Cardiac muscle cell (in vitro differentiated cells and primary cell): ENCODE measurements at places on chromosomes 2 and 18. TPM values are rescaled to one million over a fixed set of nuclear protein-coding genes. Genes with fewer than 3 reads are reported as not detected.

The UGT1A7 gene
- total RNA-seq: not detected in 2 replicates

The MRPL33 gene
- 46.6 and 78.6 TPM in 2 replicates for total RNA-seq

The AFF3 gene
- 12.8 and 16.2 TPM in 2 replicates for total RNA-seq

The SLC8A1 gene
- total RNA-seq: 492 and 682 TPM in 2 replicates

The SP5 gene
- 0.69 and 2.0 TPM in 2 replicates for total RNA-seq

The RAX gene
- 0.06 TPM in 1 of 2 replicates, not detected in the other for total RNA-seq

The CABLES1 gene
- total RNA-seq: 3.8 and 4.9 TPM in 2 replicates

The GCC2 gene
- total RNA-seq: 6.6 and 16.1 TPM in 2 replicates

The CXCR1 gene
- total RNA-seq: not detected in 2 replicates

The SPP2 gene
- total RNA-seq: not detected in 2 replicates

The CHST9 gene
- 0.04 and 0.36 TPM in 2 replicates for total RNA-seq

The CD226 gene
- 0.21 and 0.71 TPM in 2 replicates for total RNA-seq

The DCC gene
- total RNA-seq: 0.14 and 0.27 TPM in 2 replicates

The PRKAG3 gene
- total RNA-seq: not detected in 2 replicates

The IL1RL1 gene
- not detected in 2 replicates for total RNA-seq

The SDC1 gene
- total RNA-seq: 13.3 and 13.5 TPM in 2 replicates

The INO80B gene
- total RNA-seq: 23.0 and 40.9 TPM in 2 replicates

The OTX1 gene
- 0.14 and 0.66 TPM in 2 replicates for total RNA-seq

The ERICH2 gene
- 1.0 and 1.5 TPM in 2 replicates for total RNA-seq

The DSC1 gene
- not detected in 2 replicates for total RNA-seq
